ENCODE measurements at places on chromosomes 7 and 10.

GRCh38 chr10:47065903-47066302 is 154.7 kb downstream of the PTPN20 start:
- no peak for DNase-seq

GRCh38 chr10:32400961-32401360 is 45.0 kb upstream of the CCDC7 start:
- no peak for DNase-seq

DNA sequence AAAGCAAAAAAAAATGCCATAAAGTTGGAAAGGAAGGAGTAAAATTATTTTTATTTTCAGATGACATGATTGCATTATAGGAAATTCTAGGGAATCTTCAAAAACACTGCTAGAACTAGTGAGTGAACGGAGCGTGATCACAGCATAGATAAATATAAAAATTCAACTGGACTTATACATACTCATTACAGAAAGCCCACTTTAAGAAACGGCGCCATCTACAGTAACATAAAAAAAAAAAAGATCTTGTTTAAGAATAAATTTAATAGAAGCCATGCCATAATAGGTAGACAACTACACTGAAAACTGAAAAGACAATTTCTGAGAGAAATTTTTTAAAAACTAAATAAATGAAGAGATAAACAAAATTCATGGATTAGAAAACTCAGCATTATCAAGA is 623.1 kb upstream of the MGMT start:
- no peak for DNase-seq

DNA sequence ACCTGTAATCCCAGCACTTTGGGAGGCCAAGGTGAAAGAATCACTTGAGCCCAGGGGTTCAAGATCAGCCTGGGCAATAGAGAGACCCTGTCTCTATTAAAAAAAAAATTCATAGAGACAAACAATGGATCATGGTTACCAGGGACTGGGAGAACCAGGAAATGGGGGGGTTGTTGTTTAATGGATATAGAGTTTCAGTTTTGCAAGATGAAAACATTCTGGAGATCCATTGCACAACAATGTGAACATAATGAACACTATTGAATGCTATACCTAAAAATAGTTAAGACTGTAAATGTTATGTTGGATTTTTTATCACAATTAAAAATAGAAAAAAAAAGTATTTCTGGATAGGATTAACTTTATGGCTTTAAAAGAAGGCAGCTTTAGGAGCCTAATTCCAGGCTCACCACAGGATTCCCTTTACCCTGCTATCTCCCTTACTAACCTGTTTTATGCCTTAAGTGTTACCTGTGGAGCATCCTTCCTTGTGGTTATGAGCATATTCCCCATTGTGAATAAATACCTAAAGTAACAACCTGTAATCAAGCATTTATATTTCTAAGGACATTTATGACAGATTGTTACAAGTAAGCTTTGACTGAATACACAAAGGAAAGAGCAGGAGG is 45.1 kb upstream of the SGCE start:
- no peak for DNase-seq

GRCh38 chr10:14356921-14357320 is 26.2 kb upstream of the FRMD4A start:
- DNase-seq: no peak

DNA sequence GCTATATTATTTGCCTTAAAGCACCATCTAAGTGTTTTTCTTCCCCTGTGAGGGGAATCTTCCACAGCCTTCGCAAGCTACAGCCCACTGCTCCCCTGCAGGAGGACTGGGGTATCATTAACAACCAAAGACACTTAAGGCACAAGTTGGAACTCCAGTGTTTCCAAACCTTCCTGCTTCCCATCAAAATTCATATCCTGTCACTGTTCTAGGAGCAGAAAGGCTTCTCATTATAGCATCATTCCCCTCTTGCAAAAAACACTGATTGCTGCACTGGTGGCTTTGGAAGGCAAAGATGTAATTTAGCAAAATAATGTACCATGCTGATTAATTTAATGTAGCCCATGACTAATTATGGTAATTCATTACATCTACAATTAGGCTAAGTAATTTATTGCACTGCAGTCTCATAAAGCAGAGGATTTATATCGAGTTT is 207.2 kb downstream of the SKAP2 start:
- DNase-seq: no peak

GRCh38 chr7:129626896-129627295 is 15.4 kb downstream of the NRF1 start:
- no peak for DNase-seq

DNA sequence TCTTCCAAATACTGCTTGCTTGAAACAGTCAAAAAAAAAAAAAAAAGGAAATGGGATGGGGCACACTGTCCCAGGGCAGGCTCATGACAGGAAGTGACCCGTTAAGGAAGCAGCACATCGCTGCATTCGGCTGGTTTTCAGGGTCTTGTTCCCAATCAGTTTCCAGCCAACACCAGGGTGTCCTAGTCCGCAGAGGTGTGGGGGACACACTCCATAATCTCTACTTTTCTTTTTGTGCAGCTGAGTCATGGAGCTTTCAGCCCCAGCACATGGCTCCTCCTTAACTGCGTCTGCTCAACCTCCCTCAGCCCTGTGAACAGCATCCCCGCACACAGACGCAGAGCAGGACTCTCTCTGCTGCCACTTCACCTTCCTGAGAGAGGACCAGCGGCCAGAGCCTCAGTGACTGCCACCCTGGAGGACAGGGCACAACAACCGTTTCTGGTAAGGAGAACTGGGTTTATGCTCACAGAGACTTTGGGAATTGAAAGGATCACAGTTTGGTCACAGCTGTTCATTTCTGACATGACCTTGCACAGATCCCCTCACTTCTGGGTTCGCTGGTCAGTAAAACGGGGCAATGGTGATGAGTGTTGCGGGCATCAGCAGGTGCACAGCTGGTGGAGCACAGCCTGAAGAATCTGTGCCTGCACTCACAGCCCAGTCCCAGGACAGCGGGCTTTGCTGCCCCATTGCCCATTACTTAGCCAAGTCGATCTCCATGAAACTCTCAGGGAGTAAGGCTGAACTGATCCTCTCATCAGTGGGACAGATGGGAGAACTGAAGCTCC is at the start of gene GIMAP5:
GIMAP5 (plus strand) TSS at position 154 of the 791 bp plus-strand sequence. CDS start 3,467 bp downstream, outside the sequence.
- DNase-seq: peak; percentile 68

- no peak for DNase-seq
Observed at GRCh38 chr7:133349101-133349500, 96.2 kb downstream of the EXOC4 start.

GRCh38 chr10:5041471-5042023 is 37.9 kb upstream of the AKR1C2 start:
- DNase-seq: no peak

DNA sequence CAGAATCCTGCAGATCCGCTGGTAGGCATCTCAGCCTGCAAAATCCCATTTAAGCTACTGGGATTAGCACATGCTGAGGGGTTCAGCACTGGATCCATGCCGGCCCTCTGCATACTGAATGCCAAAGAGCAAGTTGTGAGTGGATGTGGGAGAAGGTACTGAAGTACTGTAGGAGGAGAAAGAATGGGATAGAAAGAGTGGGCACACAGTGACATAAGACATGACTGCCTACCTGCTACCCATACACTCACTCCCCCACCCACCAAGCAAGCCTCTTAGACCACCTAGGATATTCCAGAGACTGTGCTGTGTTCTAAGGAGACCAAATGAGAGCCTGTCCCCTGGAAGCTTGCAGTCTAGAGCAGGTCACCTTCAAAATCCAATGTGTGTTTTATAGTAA is 215.9 kb downstream of the FRMD4A start:
- DNase-seq: no peak

DNA sequence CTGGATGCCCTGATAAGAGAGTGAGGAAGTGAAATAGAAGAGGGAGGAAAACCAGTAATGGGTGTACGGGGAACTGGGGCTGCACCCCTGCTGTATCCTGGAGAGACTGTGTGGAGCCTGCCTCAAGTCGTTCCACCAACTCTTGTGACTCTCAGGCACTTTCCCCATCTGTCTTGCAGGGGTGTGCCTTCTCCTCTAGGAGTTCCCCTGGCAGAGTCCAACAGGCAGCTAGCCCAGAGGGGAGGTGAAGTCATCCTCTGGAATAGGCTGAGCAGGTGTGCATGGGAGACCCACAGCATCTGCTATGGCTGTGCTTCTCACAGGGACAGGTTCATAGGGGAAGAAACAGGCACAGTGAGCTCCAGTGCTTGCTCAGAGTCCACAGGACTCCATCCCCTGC is 46.8 kb downstream of the WIPF3 start:
- no peak for DNase-seq

DNA sequence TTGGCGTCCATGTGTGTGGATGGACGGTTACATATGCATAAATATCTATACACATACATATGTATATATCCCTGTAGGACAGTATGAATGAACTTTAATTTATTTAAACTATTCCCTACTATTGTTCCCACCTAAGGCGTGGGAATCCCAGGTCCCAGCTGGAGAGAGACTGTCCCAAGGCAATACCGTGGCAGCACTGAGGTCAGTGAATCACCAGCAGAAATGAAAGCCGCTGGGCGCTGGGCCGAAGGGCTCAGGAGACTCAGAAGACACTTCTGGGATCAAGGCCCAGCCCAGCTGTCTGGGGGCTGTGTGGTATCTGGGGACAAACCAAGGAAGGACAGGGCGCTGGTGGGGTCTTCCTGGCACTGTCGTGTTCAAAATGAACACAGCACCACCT is 49.6 kb upstream of the MYL10 start:
- no peak for DNase-seq

DNA sequence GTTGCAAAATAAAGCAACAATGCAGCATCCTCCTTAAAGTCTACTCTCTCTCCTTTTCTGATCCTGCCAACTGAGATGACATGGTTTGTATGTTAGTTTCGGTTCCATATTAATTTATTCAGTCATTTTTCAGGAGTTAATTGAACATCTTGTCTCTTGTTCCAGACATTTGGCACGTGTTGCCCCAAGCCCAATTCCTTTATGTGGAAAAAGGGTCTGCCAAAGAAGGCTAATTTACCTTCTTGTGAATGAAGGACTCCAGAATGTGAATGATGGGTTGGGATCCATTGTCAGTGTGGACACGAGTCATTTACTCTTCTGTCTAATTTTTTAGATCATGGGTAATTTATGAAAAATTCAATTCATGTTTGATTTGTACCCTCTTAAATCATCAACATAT is 350.9 kb upstream of the LRGUK start:
- no peak for DNase-seq

- no peak for DNase-seq
Observed at GRCh38 chr10:11725912-11726311, 16.3 kb upstream of the ECHDC3 start.

- peak; percentile 27 for DNase-seq
Observed at GRCh38 chr7:87369216-87369615, 23.8 kb downstream of the CROT start.

GRCh38 chr10:123102673-123103072 is 33.1 kb upstream of the HMX3 start:
- DNase-seq: no peak

GRCh38 chr10:72738486-72738885 is 46.5 kb downstream of the MCU start:
- DNase-seq: no peak

- DNase-seq: no peak
Observed at GRCh38 chr10:18097524-18097923, 42.7 kb upstream of the CACNB2 start.

- no peak for DNase-seq
Observed at GRCh38 chr7:2411815-2412586, 8.6 kb downstream of the CHST12 start.

DNA sequence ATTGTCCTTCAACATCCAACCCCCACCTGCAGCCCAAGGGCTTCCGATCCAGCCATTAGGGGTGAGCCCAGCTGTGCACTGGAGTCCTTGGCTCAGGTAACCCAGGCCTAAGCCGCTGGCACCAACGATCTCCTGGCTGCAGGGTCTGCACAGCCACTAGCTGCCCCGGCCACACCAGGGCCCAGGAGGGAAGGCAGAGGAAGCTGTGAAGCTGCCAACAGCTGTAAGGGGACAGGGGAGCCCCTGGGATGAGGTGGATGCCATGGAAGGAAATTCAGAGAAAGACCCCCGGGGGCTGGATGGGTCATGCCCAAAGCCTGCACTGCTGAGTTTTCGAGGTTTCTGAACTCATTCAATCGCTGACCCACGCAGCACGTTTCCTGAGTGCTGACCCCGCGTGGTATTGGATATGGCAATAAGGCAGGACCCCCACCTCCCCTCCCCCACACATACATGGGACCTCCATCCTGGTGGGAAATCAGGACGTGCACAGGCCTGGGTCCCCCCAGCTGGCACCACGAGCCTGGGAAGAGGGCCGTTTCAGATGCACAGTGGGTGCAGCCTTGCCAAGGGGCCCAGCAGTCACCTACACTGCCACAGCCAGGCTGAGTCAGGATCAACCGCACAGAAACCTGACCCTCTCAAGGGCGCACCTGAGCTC is 170.3 kb downstream of the DIP2C start:
- no peak for DNase-seq

DNA sequence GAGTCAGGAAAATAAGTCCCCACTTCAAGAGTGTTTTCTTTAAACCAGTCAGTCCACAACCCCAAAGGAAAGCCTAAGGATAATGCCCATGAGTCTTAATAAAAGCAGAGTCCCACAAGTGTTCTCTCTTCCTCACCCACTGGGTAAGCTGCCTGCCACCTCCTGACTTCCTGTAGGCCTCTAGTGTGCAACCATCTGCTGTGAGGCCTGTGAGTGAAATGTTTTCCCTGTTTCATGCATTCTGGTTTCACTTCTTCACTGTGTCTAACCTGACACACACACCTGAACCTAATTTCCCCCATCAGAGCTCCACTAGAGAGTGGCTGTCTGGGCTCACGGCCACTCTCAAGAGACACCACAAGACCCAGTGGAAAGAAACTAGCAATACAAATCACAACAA is 38.9 kb upstream of the GDF10 start:
- peak; percentile 21 for DNase-seq

- DNase-seq: peak; percentile 67
Observed at GRCh38 chr10:99658622-99659030, 683 bp upstream of the ENTPD7 start.

- no peak for DNase-seq
Observed at GRCh38 chr7:70063371-70063770, 465.1 kb downstream of the AUTS2 start.

DNA sequence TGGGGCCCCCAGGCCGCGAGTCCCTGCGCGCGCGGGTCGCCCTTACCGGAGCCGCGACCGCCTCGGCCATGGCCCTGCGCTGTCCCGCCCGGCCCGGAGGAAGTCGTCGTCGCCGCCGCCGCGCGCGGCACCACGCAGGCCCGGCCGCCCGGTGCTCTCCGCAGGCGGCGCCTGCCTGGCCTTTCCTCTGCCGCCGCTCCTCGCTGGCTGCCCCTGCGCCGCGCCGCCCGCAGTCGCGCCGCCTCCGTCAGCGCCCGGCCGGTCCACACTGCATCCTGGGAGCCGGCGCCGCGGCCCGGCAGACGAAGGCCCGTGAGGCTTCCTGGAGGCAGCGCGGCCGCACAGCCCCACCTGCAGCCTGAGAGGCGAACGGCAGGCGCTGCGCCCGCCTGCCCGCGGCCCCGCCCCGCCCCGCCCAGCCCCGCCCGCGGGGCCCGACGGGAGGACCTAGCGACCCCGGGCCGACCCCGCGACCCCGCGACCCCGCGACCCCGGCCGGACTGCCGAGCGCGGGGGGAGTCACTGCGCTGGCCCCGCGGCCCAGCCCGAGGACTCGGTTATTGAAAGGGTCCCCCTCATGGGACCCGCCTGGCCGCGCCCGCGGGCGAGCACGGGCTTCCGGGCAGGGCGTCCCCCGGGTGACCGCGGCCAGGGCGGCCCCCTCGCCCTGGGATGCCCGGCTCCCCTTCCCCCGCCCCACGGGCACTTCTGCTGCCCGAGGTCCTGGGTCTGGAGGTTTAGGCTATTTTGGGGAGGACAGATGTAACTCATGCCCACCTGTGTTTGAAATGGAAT is at the start of gene ZNF746:
ZNF746 (minus strand) TSS at position 343 of the 795 bp plus-strand sequence; CDS start at position 70, 273 bp downstream.
- DNase-seq: peak; percentile 85

- no peak for DNase-seq
Observed at GRCh38 chr10:114650266-114650665, 7.8 kb downstream of the ABLIM1 start.
